ENCODE measurements at places on chromosomes 6 and 20.

GRCh38 chr6:17276766-17277165, 4.4 kb upstream of the RBM24 start:
- H3K4me3 ChIP-seq: no peak overlapping the region
- no peak for DNase-seq
- no peaks in the 10 kb centered on the region for H3K36me3 ChIP-seq
- H3K27ac ChIP-seq: no peak overlapping the region
- H3K4me1 ChIP-seq: peaks cover 5% of the 10 kb centered on the region

GRCh38 chr6:143117108-143117507, 56.4 kb downstream of the AIG1 start:
- no peak for DNase-seq
- peaks cover under 1% of the 10 kb centered on the region for H3K36me3 ChIP-seq
- no peaks in the 10 kb centered on the region for H3K4me1 ChIP-seq
- H3K27ac ChIP-seq: no peak overlapping the region
- no peak overlapping the region for H3K4me3 ChIP-seq

- H3K4me3 ChIP-seq: no peak overlapping the region
- no peaks in the 10 kb centered on the region for H3K4me1 ChIP-seq
- H3K27ac ChIP-seq: no peak overlapping the region
- DNase-seq: no peak
- no peaks in the 10 kb centered on the region for H3K36me3 ChIP-seq
These were observed 265.4 kb downstream of the RIMS1 start for GRCh38 chr6:72151742-72152141.

DNA sequence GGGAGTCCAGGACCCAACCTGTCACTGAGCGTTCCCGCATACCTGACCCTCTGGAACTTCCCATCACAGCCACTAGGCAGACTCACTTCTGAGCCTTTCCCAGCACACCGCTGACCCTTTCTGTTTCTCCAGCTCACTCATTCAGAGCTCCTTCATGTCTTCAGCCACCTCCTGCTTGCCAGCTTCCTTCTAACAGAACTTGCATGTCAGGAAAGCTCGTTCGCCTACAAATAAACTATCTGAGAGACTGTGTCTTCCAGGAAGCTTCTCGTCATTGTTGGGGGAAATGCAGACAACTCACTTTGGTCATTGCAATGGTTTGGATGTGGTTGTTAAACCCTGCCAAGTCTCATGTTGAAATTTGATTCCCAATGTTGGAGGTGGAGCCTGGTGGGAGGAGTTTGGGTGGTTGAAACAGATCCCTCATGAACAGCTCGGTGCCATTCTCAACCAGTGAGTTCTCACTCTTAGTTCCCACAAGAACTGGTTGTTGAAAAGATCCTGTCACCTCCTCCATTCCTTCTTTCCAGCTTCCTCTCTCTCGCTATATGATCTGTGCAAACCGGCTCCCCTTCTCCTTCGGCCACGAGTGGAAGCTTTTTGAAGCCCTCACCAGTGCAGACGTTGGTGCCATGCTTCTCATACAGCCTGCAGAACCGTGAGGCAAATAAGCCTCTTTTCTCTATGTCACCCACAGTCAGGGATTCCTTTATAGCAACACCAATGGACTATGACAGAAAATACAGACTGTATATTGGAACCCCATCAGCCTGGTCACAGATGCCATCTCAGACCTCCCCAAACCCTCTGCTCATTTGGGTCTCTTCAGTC, 1.4 kb upstream of the MUC21 start:
- no peaks in the 10 kb centered on the region for H3K4me1 ChIP-seq
- H3K4me3 ChIP-seq: no peak overlapping the region
- H3K36me3 ChIP-seq: no peaks in the 10 kb centered on the region
- DNase-seq: no peak

DNA sequence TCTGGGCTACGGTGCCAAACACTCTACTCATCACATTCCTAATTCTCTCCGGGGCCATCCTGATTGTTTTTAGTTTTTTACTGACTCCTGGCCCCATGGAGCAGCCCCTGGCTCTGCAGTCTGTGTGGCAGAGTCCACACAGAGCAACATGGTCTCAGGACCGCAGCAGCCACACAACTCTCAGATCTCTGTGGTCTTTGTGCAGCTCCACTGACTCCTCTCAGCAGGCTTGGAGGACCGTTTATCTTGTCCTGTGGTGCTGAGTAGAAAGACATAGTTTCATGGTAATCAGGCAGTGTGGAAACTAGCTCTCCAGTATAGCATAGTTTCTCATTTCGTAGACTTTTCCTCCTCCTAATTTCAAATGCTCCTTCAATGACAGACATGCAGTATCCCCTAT, 168.4 kb downstream of the EDN1 start:
- no peak overlapping the region for H3K4me3 ChIP-seq
- no peak overlapping the region for H3K27ac ChIP-seq
- H3K4me1 ChIP-seq: no peaks in the 10 kb centered on the region
- no peaks in the 10 kb centered on the region for H3K36me3 ChIP-seq
- DNase-seq: no peak

DNA sequence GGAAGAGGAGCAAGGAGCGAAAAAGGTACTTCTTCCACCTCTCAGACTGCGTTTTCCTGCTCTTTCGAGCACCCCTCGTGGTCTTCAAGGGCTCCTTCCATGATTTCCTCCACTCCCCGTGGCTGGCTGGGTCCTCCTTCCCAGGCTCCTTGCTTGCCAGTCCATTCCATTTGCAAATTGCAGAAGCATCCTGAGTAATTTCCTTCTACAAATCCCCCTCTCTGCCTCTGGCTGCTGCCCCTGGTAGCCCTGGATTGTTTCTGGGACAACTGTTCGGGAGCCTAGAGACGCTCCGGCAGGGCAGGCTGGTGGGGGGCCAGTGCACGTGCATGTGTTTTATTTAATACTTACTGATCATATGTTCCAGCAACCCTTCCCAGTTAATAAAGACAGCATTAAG, 173.1 kb downstream of the ZMYND8 start:
- no peak overlapping the region for H3K27ac ChIP-seq
- H3K36me3 ChIP-seq: no peaks in the 10 kb centered on the region
- no peaks in the 10 kb centered on the region for H3K27me3 ChIP-seq

- H3K27me3 ChIP-seq: peaks cover 4% of the 10 kb centered on the region
- peaks cover 13% of the 10 kb centered on the region for H3K36me3 ChIP-seq
- H3K27ac ChIP-seq: no peak overlapping the region
- no peak for DNase-seq
- H3K4me3 ChIP-seq: no peak overlapping the region
These were observed 33.7 kb downstream of the PREP start for GRCh38 chr6:105369145-105369544.

- peaks cover 2% of the 10 kb centered on the region for H3K27me3 ChIP-seq
- no peak overlapping the region for H3K4me3 ChIP-seq
- H3K27ac ChIP-seq: no peak overlapping the region
- H3K4me1 ChIP-seq: no peaks in the 10 kb centered on the region
- DNase-seq: no peak
These were observed 29.2 kb upstream of the SSR1 start for GRCh38 chr6:7341989-7342742.

DNA sequence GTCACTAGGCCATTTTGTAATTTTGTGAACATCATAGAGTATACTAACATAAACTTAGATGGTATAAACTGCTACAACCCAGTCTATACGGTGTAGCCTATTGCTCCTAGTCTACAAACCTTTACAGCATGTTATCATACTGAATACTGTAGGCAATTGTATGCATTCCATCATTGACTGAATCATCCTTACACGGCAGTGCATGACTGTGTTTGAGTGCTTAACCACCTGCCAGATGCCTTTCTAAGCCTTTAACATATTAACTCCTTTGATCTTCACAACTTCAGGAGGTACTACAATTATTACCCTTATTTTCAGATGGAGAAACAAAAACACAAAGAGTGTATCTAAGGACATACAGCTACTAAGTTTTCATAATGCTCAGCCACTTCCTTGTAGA, 14.0 kb downstream of the DPPA5 start:
- no peaks in the 10 kb centered on the region for H3K27me3 ChIP-seq
- DNase-seq: no peak
- no peak overlapping the region for H3K4me3 ChIP-seq
- no peak overlapping the region for H3K27ac ChIP-seq

DNA sequence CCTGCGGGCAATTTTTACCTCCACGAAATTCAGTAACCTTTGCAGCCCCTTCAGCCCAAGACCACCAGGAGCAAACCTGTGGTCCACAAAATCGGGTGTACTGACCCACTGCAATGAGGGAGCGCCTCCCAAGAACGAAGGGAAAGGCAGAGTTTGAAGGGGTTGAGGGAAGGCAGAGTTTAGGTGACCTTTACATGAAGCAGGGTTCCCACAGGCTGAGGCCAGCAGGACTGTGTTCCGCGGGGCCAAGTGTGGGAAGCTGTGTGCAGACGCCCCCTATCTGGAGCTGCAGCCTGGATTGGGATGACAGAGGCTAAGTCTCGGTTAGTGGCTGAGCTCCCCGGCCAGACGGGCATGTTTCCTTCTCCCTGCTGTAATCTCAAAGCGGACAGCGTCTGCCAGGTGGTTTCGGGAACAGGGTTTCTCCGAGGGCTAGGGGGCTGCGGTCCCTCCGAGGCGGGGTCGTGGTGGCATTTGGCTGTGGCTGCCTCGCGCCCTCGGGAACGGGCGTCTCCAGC, 826 bp upstream of the PYGB start:
- DNase-seq: peak; percentile 21
- peaks cover 17% of the 10 kb centered on the region for H3K27me3 ChIP-seq
- H3K4me3 ChIP-seq: peak overlapping the region; percentile 96
- H3K27ac ChIP-seq: peak overlapping the region; percentile 72

DNA sequence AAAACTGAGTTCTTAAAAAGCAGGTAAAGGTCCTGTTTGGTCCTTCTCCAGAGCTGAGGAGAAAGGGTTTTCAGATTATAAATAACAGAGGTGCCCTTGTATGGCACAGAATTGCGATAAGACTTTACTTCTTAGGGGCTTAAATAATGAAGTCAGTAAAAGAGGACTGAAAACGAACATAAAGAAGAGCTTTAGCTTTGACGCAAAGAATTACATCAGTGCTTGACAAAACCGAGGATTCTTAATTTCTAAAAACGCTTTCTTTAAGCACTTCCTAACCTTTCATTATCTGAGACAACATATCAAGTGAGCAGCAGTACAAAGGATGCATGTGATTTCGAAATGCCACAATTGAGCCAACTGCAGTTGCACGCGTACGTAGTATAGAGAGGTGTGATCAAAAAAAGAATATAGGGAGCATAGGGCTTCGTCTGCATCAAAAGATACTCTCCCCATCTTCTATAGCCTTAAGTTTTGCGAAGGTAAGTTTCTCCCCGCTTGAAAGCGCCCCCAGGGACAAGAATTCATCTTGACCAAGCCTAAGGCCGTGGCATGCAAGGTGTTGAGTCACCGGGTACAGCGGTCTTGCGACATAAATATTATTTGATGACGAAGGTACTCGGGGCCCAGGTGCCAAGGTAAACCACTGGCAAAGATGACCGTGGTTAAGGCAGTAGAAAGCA, 778 bp upstream of the LOC128125822 start:
- peak overlapping the region; percentile 89 for H3K4me3 ChIP-seq
- H3K4me1 ChIP-seq: peaks cover 37% of the 10 kb centered on the region
- peaks cover 3% of the 10 kb centered on the region for H3K36me3 ChIP-seq
- DNase-seq: no peak
- peaks cover 14% of the 10 kb centered on the region for H3K27me3 ChIP-seq
- H3K27ac ChIP-seq: peak overlapping the region; percentile 96

DNA sequence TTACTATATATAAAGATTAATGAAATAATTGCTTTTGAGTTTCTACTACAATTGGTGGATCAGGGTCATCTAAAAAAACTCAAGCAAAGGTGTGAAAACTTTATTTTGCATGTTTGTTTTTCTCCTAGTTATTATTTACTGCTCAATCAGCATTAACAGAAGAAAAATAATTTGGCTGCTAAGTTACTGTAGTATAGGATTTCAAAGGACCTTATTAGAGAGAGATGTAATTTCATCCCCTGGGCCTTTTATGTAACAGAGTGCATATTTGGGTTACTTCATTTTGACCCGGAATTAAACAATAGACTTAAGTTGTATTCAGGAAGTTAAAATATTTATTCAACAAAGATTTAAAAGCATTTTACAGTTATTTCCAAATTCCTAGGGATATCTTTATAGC, 49.8 kb downstream of the EYA4 start:
- no peak overlapping the region for H3K4me3 ChIP-seq
- no peaks in the 10 kb centered on the region for H3K36me3 ChIP-seq
- peaks cover 2% of the 10 kb centered on the region for H3K27me3 ChIP-seq

DNA sequence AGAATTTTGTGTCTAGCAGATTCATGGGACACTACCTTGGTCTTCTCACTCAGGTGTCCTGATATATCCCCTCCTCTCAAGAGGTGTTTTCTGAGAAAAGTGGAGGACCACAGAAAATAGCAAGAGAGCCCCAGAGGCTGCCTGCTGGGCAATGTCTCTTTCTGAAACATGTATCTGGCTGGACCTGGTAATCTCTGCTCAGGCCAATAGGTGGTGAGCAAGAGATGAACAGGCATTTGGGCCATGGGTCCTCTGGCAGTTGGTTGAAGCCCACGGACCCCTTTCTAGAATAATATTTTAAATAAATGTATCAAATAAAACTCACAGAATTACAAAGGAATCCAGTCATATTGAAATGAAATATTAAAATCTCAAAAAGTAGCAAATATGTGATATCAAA, 8.8 kb upstream of the THBD start:
- H3K4me3 ChIP-seq: no peak overlapping the region
- H3K4me1 ChIP-seq: no peaks in the 10 kb centered on the region
- H3K27ac ChIP-seq: no peak overlapping the region

DNA sequence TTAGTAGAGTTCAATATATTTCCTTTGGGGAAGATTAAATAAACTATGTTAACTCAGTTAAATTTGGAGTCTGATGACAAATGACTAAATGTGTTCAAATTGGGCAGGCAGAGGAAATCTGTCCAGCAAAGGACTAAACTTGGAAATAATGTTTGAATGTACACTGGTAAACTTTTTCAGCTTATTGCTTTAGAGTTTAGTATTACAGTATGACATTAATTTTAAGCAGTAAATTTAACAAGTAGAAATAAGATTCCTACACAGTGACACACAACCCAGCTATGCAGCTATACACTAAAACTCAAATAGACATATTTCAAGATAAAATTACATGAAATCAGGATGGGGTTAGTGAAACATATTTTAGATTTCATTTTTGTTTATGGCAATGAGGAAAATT, 42.6 kb upstream of the HDGFL1 start:
- no peaks in the 10 kb centered on the region for H3K4me1 ChIP-seq
- H3K27ac ChIP-seq: no peak overlapping the region
- no peak for DNase-seq

GRCh38 chr6:155066361-155066760, 71.2 kb downstream of the TIAM2 start:
- no peak for DNase-seq
- no peaks in the 10 kb centered on the region for H3K36me3 ChIP-seq
- H3K27me3 ChIP-seq: peaks cover 2% of the 10 kb centered on the region
- H3K4me3 ChIP-seq: no peak overlapping the region
- no peak overlapping the region for H3K27ac ChIP-seq
- H3K4me1 ChIP-seq: no peaks in the 10 kb centered on the region

- peak overlapping the region; percentile 67 for H3K27ac ChIP-seq
- H3K4me3 ChIP-seq: no peak overlapping the region
- peaks cover 21% of the 10 kb centered on the region for H3K36me3 ChIP-seq
- no peak for DNase-seq
- H3K27me3 ChIP-seq: no peaks in the 10 kb centered on the region
These were observed 14.2 kb upstream of the ADRM1 start for GRCh38 chr20:62288535-62289105.

GRCh38 chr6:41519305-41519744, 26.9 kb upstream of the FOXP4 start:
- DNase-seq: no peak
- H3K4me1 ChIP-seq: no peaks in the 10 kb centered on the region
- no peaks in the 10 kb centered on the region for H3K36me3 ChIP-seq
- no peak overlapping the region for H3K4me3 ChIP-seq

GRCh38 chr6:164660781-164661180, 648.6 kb downstream of the C6orf118 start:
- DNase-seq: no peak
- H3K27ac ChIP-seq: no peak overlapping the region
- no peaks in the 10 kb centered on the region for H3K27me3 ChIP-seq
- no peaks in the 10 kb centered on the region for H3K36me3 ChIP-seq

All from immature natural killer cell (primary cell).